ENCODE measurements at places on chromosomes 13 and 19.

DNA sequence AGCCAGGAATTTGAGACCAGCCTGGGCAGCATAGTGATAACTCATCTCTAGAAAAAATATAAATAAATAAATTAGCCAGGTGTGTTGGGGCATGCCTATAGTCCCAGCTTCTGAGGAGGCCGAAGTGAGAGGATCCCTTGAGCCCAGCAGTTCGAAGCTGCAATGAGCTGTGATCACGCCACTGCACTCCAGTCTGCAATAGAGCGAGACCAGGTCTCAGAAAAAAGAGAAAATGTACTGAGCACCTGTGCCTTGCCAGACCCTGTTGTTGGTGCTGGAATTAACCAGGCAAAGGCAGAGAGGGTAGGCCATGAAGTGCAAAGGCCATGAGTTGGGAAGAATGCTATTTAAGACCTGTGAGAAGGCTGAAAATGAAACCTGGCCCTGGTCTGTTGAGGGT, 2.7 kb downstream of the CYTH2 start:
- no peak for DNase-seq

DNA sequence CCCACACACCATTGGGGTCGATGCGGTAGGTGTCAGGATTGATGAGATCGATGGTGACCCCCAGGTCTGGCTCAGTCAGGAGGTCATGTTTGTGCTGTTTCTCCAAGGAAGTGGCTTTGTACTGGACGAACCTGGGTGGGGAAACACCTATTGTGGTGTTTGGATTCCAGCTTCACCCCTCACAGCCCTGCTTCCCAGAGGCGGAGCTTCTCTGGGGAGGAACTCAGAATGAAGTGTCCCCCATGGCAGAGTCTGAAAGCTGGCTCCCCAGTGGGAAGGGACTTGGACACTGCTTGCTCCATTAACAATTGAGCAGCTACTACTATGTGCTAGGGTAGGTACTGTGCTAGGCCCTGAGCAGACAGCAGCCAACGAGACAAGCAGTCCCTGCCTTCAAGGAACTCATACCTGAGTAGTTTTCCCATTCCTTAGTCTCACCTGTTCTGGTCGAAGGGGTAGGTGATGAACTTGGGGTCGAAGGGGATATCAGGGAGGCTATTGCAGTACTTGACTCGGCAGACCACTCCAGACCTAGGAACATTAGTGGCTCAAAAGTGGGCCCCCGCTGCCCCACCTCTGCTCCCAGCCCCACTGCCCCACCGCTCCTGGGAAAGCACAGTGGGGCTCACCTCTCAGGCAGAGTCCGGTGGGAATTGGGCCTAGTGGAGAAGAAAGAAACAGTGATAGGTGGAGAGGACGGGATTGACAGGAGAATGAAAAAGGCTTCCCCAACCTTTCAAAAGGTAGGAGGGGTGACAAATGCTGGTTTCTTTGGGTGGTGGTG, 1.1 kb downstream of the PAF1 start:
- no peak for DNase-seq

GRCh38 chr19:14337510-14337909, 43.7 kb upstream of the ADGRE5 start:
- DNase-seq: peak; percentile 45

GRCh38 chr13:39273953-39274738, 235.9 kb downstream of the NHLRC3 start:
- no peak for DNase-seq

- peak; percentile 80 for DNase-seq
These were observed 158.2 kb downstream of the NALCN start for GRCh38 chr13:101258071-101258470.

DNA sequence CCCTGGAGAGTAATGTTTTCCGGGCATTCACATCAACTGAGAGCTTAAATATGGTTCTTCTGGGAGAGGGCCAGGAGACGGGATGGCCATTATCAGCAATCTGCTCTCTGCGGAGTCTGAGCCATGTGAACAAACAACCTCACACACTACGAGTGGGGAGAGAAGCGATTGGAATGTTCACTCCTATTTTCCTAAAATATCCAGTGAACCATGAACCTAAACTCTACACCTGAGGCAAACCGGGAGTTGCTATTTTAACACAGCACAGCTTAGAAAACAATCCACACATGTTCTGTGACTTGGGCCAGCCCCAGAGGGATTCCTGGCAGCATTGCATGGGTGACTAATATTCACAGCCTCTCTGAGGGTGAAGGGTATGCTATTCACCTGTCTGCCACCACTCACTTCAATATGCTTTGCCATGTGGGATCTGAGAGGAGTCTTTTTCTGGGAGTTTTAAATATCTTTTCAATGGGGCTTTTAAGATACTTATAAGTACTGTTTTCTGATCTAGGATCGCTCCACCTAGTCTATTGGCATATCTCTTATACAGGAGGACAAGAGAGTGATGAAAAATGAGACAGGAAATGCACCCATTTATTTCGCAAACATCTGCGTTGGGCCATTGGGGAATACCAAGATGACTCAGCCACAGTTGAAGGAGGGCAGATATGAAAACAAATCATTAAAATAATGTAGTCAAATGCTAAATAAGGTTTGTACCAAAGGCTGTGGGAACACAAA, 72.6 kb upstream of the SERP2 start:
- DNase-seq: no peak

GRCh38 chr19:6610934-6611852, 20.2 kb upstream of the CD70 start:
- no peak for DNase-seq

- DNase-seq: no peak
These were observed 318.3 kb downstream of the NDFIP2 start for GRCh38 chr13:79799059-79799867.

DNA sequence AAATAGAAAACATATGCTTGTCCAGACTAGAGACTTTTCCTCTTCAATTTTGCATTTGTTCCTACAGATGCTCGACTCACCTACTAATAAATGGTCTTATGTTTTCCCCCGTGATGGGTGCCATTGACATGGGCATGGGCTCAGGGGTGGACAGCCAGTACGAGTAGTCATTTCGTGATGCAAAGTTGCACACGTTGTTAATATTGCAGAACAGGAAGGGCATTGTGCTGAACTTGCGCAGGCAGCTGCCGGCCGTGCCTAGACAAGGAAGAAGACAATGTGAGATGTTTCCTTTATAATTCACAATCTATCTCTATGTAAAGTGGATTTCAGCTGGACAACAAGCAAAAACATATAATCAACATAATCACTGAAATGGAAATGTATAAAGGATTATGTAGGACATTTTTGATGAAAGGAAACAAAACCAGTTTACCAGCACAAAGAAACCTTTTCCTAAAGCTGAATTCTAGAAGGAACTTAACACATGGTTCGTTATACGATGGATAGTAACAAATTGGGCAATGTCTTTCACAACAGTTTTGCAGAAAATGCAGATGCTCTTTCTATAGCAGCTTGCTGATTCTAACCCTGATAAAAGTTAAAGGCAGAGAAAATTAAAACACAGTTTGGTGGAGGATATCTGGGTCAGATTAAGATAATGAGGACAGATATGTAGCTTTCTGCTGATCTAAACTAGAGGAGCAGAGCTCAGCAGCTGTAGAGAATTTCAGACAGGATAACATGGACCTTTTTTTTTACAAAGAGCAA, 145.7 kb downstream of the COL4A1 start:
- DNase-seq: no peak

- DNase-seq: no peak
These were observed 32.7 kb upstream of the POMP start for GRCh38 chr13:28626266-28626665.

All from activated CD8-positive, alpha-beta T cell treated with anti-CD3 and anti-CD28 coated beads, Interleukin-2, amount 10 ng/mL, durations not matched to agents 7 days and 5 days (primary cell).